ENCODE measurements at places on chromosomes 12 and 14.

DNA sequence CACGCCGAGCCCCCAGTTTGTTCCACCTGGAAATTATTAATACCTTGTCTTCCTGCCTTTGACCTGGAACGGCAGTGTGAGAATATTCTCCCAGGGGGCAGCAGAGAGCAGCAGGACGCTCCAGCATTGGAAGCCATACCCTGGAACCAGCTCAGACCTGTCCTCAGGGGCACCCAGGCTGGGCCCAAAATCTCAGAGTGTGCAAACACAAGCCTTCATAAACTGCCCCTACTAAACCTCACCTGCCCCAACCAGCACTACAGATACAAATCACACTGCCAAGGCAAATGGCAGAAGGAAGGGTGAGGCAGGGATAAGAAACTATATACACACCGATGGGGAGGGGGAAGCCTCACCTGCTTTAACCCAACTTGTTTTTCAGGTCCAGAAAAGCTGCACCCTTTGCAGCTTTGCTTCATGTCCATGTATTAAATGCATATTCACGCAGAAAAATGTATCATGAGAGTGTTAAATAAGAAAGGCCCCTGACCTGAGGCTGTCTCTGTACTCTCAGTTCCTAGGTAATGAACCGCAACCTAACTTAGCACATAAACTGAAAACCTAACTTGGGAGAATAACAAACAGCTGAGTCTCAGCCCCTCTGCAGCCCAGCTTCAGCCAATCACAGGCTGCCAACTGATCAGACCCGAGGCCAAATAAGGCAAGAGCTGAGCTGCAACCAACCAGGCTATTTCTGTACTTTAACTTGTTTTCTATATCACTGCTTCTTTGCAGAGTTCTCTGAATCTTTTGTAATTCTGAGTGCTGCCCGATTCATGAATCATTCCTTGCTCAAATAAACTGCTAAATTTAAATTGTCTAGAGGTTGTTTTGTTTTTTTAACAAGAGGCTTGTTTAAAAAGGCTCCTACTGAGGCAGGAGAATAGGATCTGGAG lies 130.1 kb downstream of the SPTSSA start:
- peak; percentile 47 for DNase-seq

GRCh38 chr12:130669797-130670196 lies 46.3 kb downstream of the RIMBP2 start:
- DNase-seq, result no peak

DNA sequence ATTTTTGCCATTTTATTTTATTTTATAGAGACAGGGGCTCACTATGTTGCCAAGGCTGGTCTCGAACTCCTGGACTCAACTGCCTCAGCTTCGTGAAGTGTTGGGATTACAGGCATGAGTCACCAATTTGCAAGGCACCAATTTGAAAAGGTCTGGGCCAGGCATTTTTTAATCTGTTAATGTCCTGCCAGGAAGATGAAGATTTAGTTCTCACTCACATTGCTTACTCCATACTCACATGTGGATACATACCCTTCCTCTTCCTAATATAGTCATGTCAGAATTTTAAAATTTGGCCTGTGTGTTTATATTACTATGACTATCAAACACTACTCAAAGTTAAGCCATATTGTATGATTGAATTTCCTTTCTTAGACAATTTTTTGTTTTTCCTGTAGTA lies 15.3 kb upstream of the EML1 start:
- DNase-seq, result no peak

DNA sequence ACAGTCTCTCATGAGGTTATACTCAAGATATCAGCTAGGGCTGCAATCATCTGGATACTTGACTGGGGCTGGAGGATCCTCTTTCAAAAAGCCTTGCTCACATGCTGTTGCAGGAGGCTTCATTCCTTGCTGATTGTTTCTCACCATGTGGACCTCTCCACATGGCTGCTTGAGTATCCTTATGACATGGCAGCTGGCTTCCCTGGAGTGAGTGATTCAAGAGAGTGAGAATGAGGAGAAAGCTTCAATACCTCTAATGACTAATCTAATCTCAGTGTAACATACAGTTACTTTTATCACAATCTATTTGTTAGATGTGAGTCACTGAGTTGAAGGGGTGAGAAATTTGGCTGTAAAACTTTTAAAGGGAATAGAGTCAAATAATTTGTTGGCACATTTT lies 14.4 kb upstream of the SDR39U1 start:
- DNase-seq, result no peak

- DNase-seq, result peak; percentile 25
Measured at GRCh38 chr12:6347367-6348338, 5.8 kb upstream of the TNFRSF1A start.

GRCh38 chr12:77042833-77043232 lies 22.5 kb downstream of the E2F7 start:
- no peak for DNase-seq

GRCh38 chr12:107973950-107974349 lies 155.1 kb upstream of the WSCD2 start:
- DNase-seq, result no peak

DNA sequence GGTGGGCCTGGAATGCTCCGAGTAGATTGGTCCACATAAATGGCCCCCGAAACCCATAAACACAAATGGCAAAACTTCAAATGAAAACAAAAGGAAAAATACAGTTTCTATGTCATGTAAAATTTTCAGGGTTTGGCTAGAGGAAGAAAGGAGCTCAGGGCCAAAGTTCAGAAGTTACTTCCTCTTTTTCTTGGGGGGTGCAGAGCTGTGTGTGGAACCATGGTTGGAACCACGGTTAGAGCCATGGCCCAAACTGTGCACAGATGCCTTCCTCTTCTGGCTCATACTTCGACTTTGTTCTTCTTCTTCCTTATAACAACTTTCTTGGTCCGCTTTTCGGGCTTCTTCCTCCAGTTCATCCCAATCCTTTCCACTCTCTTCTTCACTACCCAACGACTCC lies 51.7 kb downstream of the MGST1 start:
- DNase-seq, result no peak

- DNase-seq, result no peak
Measured at GRCh38 chr14:85310491-85311272, 219.3 kb upstream of the FLRT2 start.

DNA sequence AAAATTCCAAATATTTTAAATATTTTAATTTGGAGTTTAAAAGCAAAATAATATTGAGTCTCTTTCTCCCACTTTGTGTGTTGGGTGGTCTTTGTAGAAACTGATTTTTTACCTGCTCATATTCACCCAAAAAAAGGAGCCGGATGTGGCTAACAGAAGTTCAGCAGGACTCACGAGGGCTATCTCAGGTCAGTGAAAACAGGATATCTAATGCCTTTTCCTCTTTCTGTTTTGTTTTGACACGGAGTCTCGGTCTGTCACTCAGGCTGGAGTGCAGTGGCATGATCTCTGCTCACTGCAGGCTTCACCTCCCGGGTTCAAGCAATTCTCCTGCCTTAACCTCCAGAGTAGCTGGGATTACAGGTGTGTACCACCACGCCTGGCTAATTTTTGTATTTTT lies 30.8 kb downstream of the COA8 start:
- no peak for DNase-seq

GRCh38 chr12:12244341-12244740 lies 22.5 kb downstream of the LRP6 start:
- DNase-seq, result no peak

- DNase-seq, result no peak
Measured at GRCh38 chr14:95490727-95491451, 25.6 kb downstream of the SYNE3 start.

GRCh38 chr12:6953442-6954315 lies 2.5 kb downstream of the PTPN6 start:
- DNase-seq, result peak; percentile 74

DNA sequence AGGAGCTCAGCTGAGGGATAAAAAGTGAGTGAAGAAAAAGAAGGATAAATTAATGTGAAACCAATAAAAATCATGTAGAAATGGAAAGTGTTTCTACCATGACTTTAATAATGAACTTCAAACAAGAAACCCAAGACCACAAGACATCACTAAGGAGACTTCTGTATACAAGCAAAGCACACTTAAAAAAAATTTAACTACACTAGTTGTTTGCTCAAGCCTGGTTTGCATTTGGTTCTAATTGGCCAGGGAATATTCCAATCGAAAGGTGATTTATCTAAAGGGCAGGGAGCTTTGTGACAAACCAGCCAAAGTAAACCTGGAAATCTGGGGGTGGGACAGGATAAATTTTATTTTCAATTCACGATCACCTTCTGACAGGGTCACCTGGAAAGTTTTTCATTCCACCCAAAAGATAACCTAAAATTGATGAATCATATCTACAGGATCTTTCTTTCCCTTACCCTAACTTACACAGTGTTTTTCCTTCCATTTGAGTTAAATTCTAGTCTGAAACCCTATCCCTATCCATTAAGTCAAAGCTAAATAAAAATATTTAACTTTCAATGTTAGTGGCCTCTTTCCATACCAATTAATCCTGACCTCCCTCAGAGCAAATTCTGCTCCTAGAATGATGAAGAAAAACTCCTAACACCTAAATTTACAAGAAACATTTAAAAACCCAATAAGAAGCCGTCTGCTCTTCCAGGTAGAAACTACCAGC lies 2.6 kb downstream of the EGLN3 start:
- no peak for DNase-seq

DNA sequence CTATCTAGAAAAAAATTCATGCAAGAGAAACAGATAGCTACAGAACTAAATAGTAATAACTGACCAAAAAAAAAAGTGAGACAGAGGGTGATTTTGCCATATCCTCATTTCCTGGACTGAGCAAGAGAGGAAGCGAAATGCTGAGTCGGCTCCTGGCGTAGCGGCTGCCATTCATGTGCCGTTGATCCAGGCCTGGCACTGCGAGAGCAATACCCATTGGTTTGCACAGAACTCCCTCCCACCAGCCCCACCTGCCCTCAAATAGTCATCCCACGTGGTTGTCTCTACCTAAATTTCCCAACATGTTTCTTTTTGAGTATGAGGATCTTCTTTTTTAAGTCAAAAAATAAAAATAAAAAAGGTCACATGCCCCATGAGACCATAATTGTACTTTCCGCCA lies 9.4 kb upstream of the WNT5B start:
- no peak for DNase-seq

GRCh38 chr12:42380733-42381132 lies 54.8 kb downstream of the PPHLN1 start:
- DNase-seq, result no peak

Data from naive thymus-derived CD4-positive, alpha-beta T cell (primary cell).